Fibroblast of mammary gland (primary cell): ENCODE measurements at places on chromosomes 2 and 18.

GRCh38 chr18:38402509-38402908 is 836.9 kb upstream of the CELF4 start:
- DNase-seq: no peak

DNA sequence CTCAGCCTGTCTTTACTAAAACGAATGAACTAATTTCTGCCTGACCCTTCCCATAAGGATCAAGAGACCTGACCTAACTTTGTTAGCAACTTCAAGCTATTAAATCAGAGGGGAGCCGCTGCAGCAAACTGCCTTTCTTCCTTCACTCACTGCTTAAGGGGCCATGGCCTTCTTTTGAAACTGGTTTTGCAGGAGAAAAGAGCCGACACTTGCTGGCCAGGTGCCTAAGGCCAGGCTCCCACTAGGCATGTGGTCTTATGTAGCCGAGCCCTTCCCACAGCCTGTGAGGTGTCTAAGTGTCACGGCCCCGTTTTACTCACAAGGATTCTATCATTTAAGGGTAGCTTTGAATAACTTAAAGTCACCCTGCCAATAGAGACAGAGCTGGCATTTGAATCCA is 130.8 kb downstream of the ZNF236 start:
- no peak for DNase-seq

GRCh38 chr2:230668939-230669303 is 43.7 kb upstream of the CAB39 start:
- DNase-seq: no peak

- DNase-seq: peak; percentile 24
Measured at GRCh38 chr2:207403950-207404349, 125.8 kb upstream of the CREB1 start.

DNA sequence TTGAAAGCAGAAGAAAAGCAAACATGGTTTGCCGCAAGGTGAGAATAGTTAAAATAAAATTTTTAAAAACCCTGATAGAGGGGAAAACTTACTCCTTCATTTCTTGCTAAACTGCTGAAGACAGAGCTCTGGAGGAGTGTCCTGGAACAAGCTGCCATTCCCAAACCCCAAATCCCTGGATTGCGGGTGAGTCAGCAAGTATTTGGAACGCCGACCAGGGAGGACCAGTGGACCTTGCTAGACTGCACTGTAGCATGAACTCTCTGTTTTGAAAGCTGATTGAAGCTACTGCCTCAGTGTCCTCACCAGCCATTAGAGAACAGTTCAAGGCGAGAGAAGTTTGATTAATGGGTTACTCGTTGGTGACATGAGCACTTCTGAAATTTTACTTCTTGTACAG is 99.4 kb upstream of the RASGRP3 start:
- peak; percentile 77 for DNase-seq

DNA sequence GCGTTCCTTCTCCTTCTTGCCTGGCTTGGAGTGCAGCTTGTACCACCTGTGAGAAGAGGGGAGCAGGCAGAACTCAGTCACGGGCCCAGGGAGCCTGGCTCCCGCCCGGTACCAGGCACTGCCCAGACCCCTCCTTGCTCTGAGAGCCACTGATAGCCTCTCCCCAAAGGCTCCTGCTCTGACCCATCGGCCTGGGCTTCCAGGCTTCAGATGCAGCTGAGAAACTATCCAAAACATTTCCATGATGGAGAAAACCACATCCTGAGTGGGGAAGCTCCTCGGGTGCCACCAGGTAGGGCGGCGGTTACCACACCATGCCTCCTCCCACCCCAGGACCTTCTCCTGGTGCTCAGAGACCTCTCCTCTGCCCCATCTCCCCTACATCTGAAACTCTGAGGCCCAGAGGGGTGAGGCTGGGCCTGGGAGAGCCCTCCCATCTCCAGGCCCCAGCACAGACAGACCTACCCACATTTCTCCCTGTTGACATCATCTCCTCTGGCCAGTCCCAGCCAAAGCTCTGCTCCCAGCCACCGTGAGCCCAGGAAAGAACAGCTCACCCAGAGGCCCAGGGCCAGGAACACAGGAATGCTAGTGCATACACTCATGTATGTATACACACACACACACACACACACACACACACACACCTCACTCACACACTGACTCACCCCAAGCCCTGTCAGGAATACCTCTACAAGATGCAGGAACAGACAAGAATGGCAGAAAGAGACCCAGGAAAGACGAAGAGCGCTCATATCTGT is 17.9 kb upstream of the SFXN5 start:
- DNase-seq: peak; percentile 98

DNA sequence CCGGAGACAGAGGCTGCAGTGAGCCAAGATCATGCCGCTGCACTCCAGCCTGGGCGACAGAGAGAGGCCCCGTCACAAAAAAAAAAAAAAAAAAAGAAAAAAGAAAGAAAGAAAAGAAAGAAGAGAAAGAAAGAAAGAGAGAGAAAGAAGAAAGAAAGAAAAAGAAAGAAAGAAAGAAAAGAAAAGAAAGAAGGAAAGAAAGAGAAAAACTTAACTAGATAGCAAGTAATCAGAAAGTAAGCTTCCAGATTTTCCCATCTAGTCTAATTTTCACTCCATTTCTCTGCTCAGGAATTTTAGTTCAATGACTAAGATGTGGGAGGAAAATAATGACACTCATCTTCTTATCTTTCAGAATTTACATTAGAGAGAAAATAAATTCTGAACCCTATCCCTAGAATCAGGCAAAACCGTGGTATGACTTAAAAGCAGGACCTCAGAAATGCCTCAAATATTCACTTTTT is 2.4 kb downstream of the GFPT1 start:
- peak; percentile 27 for DNase-seq

DNA sequence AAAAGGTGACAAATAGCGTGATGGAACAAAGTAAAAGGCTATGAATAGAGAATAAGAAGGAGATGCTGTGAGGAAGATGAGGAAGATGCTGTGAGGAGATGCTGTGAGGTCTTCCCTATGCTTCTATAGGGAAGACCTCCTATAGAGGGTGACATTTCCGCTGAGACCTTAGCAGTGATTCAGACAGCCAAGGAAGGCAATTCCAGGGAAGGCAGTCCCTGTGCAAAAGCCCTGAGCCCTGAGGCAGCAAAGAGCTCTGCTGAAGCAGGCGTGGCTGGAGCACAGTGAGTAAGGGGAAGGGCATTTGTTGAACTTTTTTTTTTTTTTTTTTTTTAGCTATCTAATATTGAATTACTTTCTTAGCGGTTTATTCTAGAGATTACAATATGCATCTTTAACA is 142.7 kb upstream of the FOSL2 start:
- peak; percentile 52 for DNase-seq
